GM23338 (cell line): ENCODE measurements at places on chromosomes 11 and 22. TPM values are rescaled to one million over a fixed set of nuclear protein-coding genes. Genes with fewer than 3 reads are reported as not detected.

The HBG1 gene
- total RNA-seq = not detected in 2 replicates

The DRD4 gene
- total RNA-seq = 0.27 and 1.0 TPM in 2 replicates

The OR51B5 gene
- total RNA-seq = not detected in 2 replicates

The OR52H1 gene
- total RNA-seq = 0.28 TPM in 1 of 2 replicates, not detected in the other

The MCM5 gene
- 287 and 325 TPM in 2 replicates for total RNA-seq

The CHRM4 gene
- total RNA-seq = 0.93 and 0.97 TPM in 2 replicates

The MMP8 gene
- total RNA-seq = not detected in 2 replicates

DNA sequence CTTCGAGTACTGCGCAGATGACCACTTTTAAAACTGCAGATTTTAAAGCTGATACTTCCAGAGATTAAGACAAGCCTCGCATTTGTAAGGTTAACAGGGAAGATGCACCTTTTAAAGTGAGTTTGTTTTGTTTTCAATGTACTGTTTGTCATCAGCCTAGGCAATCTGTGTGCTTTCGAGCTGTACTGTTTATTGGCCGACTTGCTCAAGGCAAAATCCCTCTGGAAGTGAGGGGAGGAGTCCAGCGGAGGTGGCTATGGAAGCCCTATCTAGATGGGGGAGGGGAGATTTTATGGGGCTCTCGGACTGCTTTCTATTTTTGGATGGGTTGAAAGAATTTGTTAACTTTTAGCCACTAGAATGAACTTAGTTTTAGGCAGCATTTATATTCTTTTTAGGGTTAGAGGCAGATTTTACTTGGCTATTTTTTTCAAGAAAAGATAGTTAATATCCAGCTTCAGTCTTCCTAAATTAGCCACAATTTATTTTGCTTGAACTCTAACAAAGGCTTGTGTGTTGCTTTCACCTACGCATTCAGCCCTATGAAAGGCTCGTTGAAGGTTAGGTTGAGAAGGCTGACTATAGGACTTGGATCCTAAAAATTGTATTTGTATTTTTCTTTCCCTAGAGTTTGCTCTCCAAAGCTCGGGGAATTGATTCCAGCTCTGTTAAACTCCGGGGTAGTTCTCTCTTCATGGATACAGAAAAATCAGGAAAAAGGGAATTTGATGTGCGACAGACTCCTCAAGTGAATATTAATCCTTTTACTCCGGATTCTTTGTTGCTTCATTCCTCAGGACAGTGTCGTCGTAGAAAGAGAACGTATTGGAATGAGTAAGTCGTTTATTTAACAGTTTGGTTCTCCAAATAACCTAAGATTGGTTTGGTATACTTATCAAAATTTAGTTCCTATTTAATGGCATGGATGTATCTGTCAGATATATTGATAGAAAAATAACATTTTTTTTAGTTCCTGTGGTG lies 2.1 kb downstream of the WEE1 start:
- DNase-seq = peak; percentile 83
- peaks cover 24% of the 10 kb centered on the region for H3K4me1 ChIP-seq
- peaks cover 39% of the 10 kb centered on the region for H3K36me3 ChIP-seq
- H3K4me3 ChIP-seq = peak overlapping the region; percentile 74

- no peak overlapping the region for H3K27ac ChIP-seq
- H3K4me1 ChIP-seq = peaks cover 7% of the 10 kb centered on the region; the same call in 1 of the 2 replicates
- no peak for DNase-seq
- no peak overlapping the region for H3K4me3 ChIP-seq
- H3K27me3 ChIP-seq = no peaks in the 10 kb centered on the region
Observed at GRCh38 chr22:37240240-37240940, 3.7 kb downstream of the RAC2 start.

DNA sequence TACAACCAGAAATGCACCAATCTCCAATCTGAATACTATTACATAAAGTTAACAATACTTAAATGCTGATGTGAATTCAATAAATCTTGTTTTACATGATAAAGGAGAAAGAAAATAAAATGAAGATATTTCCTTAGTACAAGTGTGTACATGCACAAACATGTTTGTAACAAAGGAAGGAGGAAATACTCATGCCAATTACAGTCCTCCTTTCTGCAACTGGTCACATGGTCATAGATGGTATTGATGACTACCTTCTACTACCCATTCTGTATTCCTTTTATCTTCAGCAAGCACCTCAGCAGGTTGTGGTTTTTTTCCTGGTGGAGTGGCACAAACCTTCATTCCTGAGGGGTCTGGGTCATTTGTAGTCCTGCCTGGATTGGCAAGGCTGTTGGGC lies 214.2 kb upstream of the GUCY1A2 start:
- H3K27me3 ChIP-seq = no peaks in the 10 kb centered on the region
- H3K36me3 ChIP-seq = no peaks in the 10 kb centered on the region
- DNase-seq = no peak
- no peaks in the 10 kb centered on the region for H3K4me1 ChIP-seq

- no peak for DNase-seq
- no peak overlapping the region for H3K4me3 ChIP-seq
- no peaks in the 10 kb centered on the region for H3K36me3 ChIP-seq
- no peaks in the 10 kb centered on the region; the same call in 1 of the 2 replicates for H3K4me1 ChIP-seq
Observed at GRCh38 chr11:45384016-45384415, 97.9 kb upstream of the SYT13 start.

DNA sequence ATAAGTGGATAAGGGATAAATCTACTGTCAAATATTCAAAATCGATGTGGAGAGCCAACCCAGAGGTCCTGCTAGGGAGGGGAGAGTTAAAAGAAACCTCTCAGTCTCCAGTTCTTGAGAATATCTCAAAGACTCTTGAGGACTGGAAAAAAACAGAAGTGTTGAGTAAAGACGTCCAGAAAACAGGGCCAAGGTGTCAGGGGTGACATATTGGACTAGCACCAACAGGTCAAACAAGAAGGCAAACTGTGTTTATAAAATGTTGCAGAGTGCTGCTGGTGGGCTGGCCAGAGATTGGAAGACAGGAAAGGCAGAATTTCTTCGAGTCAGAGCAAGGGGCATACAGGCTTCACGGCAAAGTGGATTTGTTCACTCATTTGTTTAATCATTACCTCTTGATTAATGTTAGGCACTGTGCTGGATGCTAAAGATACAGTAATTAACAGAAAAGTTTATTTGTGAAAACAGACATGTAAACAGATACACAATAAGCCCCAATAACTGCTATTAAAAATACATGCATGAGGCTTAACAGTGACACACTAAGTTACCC lies 33.7 kb upstream of the SMPD1 start:
- H3K27ac ChIP-seq = no peak overlapping the region
- no peak for DNase-seq
- H3K4me1 ChIP-seq = no peaks in the 10 kb centered on the region
- H3K27me3 ChIP-seq = no peaks in the 10 kb centered on the region

- 0 out of 2 replicates have a peak, but pooled peaks cover 3% of the 10 kb centered on the region for H3K4me1 ChIP-seq
- DNase-seq = no peak
- no peak overlapping the region for H3K4me3 ChIP-seq
- H3K27me3 ChIP-seq = no peaks in the 10 kb centered on the region
- H3K36me3 ChIP-seq = no peaks in the 10 kb centered on the region
Observed at GRCh38 chr11:107844041-107844440, 14.5 kb downstream of the SLC35F2 start.

DNA sequence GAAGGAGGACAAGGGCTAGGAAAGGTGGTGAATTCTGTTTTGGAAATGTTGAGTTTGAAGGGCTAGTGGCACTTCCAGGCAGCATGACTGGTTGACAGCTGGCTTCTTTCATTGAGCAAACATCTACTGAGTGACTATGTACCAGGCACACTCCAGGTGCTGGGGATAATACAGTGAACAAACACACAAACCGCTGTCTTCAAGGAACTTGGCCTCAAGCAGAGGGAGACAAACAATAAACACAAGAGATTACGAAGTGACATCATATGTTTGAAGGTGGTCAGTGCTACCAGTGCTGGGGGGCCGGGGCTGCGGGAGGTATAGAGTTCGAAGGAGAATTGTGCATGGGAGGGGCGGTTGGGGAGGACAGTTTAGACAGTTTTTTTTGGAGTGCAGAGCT lies 197.0 kb upstream of the SORL1-AS1 start:
- no peak overlapping the region for H3K4me3 ChIP-seq
- no peaks in the 10 kb centered on the region for H3K27me3 ChIP-seq
- H3K36me3 ChIP-seq = no peaks in the 10 kb centered on the region
- DNase-seq = no peak

DNA sequence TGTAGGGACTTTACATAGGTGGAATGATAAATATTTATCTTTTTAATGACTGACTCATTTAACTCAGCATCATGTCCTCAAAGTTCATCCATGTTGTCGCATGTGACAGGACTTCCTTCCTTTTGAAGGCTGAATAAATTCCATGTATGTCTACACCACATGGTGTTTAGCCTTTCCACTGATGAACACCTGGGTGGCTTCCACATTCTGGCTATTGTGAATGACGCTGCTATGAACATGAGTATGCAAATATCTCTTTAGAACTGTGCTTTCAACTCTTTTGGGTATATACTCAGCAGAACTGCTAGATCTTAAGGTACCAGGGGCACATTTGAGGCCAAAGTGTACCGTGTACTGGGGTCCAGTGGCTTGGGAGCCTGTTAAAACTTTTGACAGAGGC lies 24.1 kb downstream of the LARGE1 start:
- H3K27me3 ChIP-seq = no peaks in the 10 kb centered on the region
- no peaks in the 10 kb centered on the region for H3K36me3 ChIP-seq
- H3K4me1 ChIP-seq = peaks cover 87% of the 10 kb centered on the region
- no peak for DNase-seq

- peaks cover 4% of the 10 kb centered on the region; the same call in 1 of the 2 replicates for H3K36me3 ChIP-seq
- H3K4me3 ChIP-seq = peak overlapping the region; percentile 93
- DNase-seq = no peak
- no peaks in the 10 kb centered on the region for H3K27me3 ChIP-seq
- H3K4me1 ChIP-seq = peaks cover 22% of the 10 kb centered on the region
Observed at GRCh38 chr11:6474413-6474792, 662 bp upstream of the TRIM3 start.

GRCh38 chr11:119995730-119996491 lies 142.0 kb downstream of the TRIM29 start:
- no peak overlapping the region for H3K27ac ChIP-seq
- H3K4me3 ChIP-seq = no peak overlapping the region
- DNase-seq = no peak

- DNase-seq = no peak
- no peak overlapping the region for H3K27ac ChIP-seq
- H3K27me3 ChIP-seq = peaks cover 66% of the 10 kb centered on the region
- H3K36me3 ChIP-seq = no peaks in the 10 kb centered on the region
- H3K4me3 ChIP-seq = no peak overlapping the region
Observed at GRCh38 chr22:22118987-22119386, 125.6 kb upstream of the VPREB1 start.

GRCh38 chr11:15663777-15664218 lies 549.1 kb downstream of the INSC start:
- peak; percentile 62 for DNase-seq
- no peak overlapping the region for H3K27ac ChIP-seq
- no peak overlapping the region for H3K4me3 ChIP-seq
- H3K4me1 ChIP-seq = peaks cover 10% of the 10 kb centered on the region; the same call in 1 of the 2 replicates

- peaks cover 22% of the 10 kb centered on the region for H3K4me1 ChIP-seq
- no peak for DNase-seq
- no peak overlapping the region for H3K27ac ChIP-seq
- H3K27me3 ChIP-seq = no peaks in the 10 kb centered on the region
Observed at GRCh38 chr22:27473533-27473932, 328.0 kb downstream of the MN1 start.

GRCh38 chr11:88464528-88464927 lies 127.0 kb upstream of the CTSC start:
- DNase-seq = no peak
- no peak overlapping the region for H3K27ac ChIP-seq
- H3K4me1 ChIP-seq = no peaks in the 10 kb centered on the region
- H3K4me3 ChIP-seq = no peak overlapping the region
- no peaks in the 10 kb centered on the region for H3K36me3 ChIP-seq

DNA sequence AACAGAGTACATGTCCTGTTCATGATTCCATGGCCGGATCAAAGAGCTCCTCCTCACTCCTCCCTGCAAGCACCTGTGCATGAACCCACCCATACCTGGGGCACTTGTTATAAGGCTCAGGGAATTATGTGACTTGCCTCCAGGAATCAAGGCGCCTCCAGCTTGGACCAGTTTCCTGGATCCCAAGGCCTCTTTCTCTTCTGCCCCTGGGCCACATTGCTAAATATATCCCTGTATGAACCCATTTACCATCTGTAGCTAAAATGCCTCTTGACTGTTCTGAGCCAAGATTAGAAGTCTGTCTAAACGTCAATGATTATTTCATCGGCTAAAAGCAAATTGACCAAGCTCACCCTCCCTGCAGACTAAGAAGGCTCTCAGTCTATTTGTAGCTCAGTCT lies 135.6 kb downstream of the KIRREL3 start:
- no peaks in the 10 kb centered on the region for H3K4me1 ChIP-seq
- no peaks in the 10 kb centered on the region for H3K27me3 ChIP-seq
- no peak for DNase-seq
- no peak overlapping the region for H3K4me3 ChIP-seq
- H3K36me3 ChIP-seq = no peaks in the 10 kb centered on the region
- H3K27ac ChIP-seq = no peak overlapping the region

DNA sequence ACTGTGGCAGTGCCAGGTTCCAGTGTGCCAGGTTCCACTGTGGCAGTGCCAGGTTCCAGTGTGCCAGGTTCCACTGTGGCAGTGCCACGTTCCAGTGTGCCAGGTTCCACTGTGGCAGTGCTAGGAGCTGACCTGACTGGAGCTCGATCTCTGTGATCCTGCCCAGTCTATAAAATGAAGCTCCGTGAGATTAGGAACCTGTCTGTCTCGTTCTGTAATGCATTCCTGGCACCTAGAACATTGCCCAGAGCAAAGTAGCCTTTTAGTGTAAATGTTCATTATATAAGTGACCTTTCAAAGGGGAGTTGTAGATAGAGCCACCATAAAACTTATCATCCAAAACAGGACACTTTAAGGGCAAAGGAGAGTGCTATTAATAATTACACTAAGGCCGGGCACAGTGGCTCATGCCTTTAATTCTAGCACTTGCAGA lies 36.0 kb downstream of the ART5 start:
- H3K4me3 ChIP-seq = no peak overlapping the region
- no peaks in the 10 kb centered on the region for H3K4me1 ChIP-seq
- no peaks in the 10 kb centered on the region for H3K36me3 ChIP-seq
- no peaks in the 10 kb centered on the region for H3K27me3 ChIP-seq
